ENCODE measurements at places on chromosomes 4 and X.

- no peak for DNase-seq
These were observed 48.1 kb upstream of the TSPAN7 start for GRCh38 chrX:38513112-38513742.

DNA sequence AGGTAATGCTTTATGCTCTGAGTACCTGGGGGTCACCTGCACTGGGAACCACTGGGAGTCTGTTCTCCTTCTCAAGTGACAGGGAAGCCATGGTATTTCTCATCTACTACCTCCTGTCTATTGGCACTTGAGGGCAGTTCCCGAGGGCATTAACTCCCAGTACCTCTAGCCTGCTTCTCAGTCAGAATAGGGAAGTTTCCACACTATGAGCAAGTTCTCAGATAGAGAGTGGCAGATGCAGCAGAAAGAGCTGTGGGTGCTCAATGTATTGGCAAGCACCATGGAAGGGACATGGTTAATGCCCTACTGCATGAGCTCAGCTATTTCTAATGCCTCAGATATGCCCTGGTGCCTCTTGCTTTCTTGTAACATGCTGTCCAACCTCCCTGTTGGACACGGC, 74.1 kb downstream of the ANOS1 start:
- DNase-seq: no peak

- no peak for DNase-seq
These were observed 50.5 kb upstream of the PAGE1 start for GRCh38 chrX:49746306-49746705.

GRCh38 chr4:36208893-36209473, 35.3 kb downstream of the ARAP2 start:
- DNase-seq: no peak

GRCh38 chrX:154727418-154727817, 23.5 kb downstream of the GAB3 start:
- no peak for DNase-seq

- peak; percentile 54 for DNase-seq
These were observed 4.2 kb upstream of the JCHAIN start for GRCh38 chr4:70670332-70671014.

DNA sequence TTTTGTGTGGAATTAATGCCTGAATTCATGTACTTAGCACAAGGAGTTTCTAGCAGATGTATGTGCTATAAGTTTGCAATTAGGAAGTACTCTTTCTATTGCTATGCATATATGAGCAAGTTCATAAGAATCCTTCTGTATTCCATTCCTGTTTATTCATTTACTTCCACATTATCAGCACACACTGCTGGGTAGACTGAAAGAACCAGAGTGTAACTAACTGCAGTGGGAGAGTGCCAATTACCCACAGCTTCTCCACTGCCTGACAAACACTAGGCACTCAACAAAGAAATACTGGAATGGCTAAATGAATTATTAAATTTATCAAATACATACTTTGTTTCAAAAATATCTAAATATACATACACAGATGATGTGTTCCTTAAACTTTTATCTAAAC, 219.6 kb downstream of the CAMK2D start:
- DNase-seq: peak; percentile 35

- no peak for DNase-seq
These were observed 271.2 kb downstream of the NLGN4X start for GRCh38 chrX:5957506-5957905.

GRCh38 chr4:184355111-184355604, 119.2 kb downstream of the IRF2 start:
- peak; percentile 82 for DNase-seq

DNA sequence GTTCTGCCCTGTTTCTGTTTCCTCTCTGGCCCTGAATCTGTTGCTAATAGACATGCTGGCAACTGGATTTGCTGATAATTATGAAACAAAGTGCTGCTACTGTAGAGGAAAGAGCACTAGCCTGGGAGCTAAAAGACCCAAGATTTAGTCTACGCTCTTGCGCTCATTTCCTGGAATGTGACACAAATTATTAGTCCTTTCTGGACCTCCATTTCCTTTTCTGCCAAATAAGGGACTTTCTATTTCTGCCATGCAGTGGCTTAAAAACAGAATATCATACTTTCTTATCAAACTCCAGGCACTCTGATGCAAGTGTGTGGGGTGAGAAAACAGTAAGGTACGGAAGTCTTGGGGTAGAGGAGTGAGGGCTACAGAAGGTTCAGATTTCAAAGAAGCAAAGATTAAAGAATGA, 48.3 kb upstream of the GPR174 start:
- no peak for DNase-seq

- DNase-seq: peak; percentile 36
These were observed 2.9 kb downstream of the TMSB4X start for GRCh38 chrX:12977761-12978204.

- peak; percentile 66 for DNase-seq
These were observed 41.9 kb upstream of the SOD3 start for GRCh38 chr4:24753519-24753918.

GRCh38 chr4:149311076-149311475, 504.6 kb downstream of the IQCM start:
- peak; percentile 18 for DNase-seq

- no peak for DNase-seq
These were observed 11.2 kb downstream of the IRAK1 start for GRCh38 chrX:154008521-154008920.

DNA sequence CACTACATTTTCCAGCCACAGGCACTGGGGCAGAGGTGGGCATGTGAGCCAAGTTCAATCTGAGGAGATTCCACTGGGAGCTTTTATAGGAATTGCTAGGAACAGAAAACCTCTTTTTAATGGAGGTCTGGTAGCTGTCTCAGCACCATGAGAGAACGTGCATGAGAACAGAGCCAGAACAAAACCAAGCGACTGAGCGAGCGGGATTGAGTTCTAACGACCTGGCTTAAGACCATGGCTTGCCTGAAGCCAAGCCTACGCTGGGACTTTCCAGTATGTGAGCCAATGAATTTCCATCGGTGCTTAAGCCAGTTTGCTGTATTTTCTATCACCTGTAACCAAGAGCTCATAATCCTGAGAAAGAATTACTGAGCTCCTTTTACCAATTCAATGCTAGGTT, 183.7 kb downstream of the NR3C2 start:
- DNase-seq: no peak

DNA sequence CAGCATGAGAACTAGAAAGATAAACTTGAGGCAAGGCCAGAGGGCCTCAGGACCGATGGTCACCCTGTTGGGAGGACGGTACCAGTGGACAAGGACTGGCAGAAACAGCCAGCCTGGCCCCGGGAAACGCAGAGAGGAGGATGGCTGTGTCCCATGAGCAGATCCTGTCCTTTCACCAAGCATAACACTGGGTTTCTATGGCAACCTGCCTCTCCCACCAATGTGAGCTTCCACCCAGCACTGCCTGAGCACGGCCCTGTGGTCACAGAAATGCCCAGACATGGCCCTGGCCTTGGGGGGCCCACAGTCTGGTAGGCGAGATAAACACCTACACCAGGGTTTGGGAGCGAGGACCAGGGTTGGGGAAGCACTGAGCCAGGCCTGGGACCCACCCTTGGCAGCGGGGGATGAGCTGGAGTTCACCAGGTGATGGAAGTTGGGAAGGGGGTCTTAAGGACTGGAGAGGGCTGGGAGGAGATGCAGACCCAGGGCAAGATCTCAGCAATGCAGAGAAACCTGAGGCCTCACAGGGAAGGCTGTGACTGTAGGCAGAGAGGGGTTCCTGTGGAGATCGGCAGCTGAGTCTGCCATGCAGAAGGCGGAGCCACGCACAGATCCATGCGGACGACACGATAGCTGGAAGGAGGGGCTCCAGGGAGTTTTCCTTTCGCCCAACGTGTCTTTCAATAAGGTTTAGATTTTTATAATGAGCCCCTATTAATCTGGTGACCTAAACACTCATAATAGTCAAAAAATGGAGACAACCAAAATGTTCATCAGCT, 32.7 kb upstream of the CRMP1 start:
- DNase-seq: no peak

DNA sequence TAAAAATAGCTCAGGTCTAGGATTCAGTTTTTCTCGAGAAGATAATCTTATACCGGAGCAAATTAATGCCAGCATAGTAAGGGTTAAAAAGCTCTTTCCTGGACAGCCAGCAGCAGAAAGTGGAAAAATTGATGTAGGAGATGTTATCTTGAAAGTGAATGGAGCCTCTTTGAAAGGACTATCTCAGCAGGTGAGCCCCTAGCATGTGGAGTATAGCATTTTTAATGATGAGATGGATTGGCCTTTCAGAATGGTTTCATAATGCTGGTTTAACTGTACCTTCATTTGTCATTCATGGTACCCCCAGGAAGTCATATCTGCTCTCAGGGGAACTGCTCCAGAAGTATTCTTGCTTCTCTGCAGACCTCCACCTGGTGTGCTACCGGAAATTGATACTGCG, 79.4 kb downstream of the SLC10A6 start:
- DNase-seq: no peak

GRCh38 chrX:69298466-69299140, 133.3 kb upstream of the PJA1 start:
- no peak for DNase-seq

DNA sequence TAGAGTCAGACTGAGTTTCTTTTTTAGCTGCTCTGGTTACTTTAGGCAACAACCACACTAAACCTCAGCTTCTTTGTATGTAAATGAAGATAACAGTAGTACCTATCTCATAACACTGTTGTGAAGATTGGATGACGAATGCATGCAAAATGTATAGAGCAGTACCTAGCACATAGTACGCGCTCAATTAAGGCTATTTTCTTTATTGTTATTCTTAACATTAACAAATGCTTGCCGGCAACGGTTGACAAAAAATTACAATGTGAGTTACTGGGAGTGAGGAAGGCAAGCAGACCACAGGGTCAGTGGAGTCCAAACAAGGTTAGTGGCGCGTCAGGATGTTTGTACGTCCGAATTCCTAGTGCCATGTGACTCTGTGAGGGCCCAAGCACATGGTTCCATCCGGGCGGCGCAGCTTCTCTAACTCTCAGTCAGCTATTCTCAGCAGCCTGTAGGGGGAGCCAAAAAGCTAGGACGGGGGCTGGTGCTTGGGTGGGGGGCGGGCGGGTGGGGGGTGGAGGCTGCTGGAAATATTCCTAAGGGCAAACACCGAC, 821 bp upstream of the NALF2 start:
- no peak for DNase-seq

DNA sequence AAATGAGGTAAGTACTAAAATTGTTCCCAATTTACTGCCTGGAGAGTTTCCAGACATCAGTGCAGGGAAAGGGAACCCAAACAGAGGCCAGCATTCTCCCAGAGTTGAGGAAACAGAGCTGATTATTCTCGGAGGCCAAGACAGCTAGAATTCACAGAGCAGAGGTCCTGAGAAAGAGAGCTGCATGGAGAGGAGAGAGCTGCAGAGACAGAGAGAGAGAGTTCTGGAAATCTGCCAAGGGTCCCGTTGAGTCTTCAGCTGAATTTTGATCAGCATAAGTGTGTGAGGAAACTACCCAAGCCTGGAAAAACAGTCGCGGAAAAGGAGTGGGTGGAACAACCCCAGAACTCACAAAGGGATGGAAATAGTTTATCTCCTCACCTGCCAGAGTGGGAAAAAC, 43.8 kb upstream of the GPR173 start:
- DNase-seq: no peak

DNA sequence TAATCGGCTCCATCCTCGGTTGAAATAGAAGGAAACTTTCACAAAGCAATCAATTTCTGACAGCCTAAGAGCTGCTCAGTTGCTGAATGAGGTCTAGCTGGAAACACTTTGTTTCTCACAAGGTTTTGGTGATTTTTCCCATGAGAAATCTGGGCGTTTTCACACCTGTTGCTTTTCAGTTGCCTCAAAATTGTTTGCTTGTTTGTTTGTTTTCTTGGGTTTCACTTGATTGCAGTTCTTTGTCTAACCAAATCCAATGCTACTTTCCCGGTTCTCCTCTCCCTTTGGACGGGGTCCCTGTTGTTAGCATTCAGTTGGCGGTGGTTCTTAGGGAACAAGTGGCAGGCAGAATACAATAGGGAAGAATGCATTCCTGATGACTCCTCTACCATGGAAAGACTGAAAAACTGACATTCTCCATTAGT, 135.5 kb downstream of the PALLD start:
- DNase-seq: no peak

DNA sequence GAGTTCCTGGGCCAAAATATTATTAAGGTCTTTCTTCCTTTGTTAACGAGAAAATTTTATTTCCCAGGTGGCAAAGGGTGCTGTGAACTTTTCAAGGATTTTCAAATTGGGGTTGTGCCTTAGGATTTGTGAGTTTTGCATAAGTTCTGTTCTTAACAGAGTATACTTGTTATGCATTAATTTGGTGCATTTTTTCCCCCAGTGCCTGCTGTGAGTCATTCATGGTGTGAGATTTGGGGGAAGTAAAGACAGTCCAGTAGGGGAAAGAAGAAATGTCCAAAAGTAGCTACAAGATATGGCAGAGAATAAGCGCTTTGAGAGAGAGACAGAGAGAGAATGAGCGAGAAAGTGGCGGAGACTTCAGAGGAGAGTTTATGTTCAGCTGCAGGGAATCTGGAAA, 239.2 kb downstream of the ARHGAP10 start:
- DNase-seq: no peak

DNA sequence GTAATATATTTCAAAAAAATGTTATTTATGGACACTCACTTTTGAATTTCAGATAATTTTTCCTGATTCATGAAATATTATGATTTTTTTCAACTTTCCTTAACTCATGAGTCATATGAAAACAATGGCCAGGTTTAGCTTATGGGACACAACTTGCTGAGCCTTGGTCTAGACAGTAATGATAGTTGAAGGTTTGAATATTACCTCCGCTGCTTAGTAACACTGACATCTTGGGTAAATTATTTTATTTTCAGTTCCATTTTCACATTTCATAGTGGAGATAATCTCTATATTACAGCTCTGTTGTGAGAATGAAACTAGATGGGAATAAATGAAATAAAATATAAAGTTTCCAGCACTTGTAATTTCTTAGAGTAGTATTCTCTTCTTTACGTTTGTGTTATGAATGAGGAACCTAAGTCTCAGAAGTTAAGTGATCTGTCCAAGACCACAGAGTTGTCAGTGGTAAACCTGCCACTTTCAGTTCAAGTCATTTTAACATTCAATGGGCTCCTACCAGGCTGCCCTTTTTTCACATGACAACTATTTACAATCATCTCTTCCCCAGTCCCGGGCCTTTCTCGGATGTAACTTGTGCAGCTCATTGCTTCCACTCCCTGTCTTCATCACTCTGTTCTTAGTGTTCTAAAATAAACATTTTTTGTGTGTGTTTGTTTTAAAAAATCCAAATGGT, 46.8 kb upstream of the GC start:
- no peak for DNase-seq

DNA sequence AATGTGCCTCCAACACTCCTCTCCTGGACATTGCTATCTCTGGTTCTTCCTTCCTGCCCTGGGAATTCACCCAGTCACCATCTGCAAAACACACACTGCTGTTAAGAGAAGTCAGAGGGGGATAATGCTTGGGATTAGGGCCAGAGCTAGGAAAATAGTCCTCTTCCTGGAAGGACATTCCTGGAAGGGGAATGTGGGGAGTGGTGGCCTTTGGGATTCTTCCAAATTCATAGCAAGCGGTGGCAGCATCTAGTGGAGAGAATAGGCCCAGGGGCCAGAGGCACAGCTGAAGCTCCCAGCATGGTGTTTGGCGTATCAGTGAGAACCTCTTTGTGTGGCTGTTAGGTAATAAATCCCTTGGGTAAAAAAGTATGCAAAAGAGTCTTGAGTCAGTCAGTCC, 34.3 kb downstream of the SHROOM4 start:
- no peak for DNase-seq
